EL (cell line): ENCODE measurements at places on chromosomes 6 and 20.
A peak's percentile ranks its signal among the peaks of the same experiment; 100 is the strongest.

- no peak for DNase-seq
Observed at GRCh38 chr6:88381289-88381642, 215.1 kb upstream of the CNR1 start.

GRCh38 chr6:141401851-141402250 is 730.9 kb upstream of the GJE1 start:
- DNase-seq: no peak

GRCh38 chr6:36745836-36746235 is 48.2 kb downstream of the RAB44 start:
- DNase-seq: no peak

- peak; percentile 38 for DNase-seq
Observed at GRCh38 chr6:117976030-117976651, 69.1 kb downstream of the SLC35F1 start.

DNA sequence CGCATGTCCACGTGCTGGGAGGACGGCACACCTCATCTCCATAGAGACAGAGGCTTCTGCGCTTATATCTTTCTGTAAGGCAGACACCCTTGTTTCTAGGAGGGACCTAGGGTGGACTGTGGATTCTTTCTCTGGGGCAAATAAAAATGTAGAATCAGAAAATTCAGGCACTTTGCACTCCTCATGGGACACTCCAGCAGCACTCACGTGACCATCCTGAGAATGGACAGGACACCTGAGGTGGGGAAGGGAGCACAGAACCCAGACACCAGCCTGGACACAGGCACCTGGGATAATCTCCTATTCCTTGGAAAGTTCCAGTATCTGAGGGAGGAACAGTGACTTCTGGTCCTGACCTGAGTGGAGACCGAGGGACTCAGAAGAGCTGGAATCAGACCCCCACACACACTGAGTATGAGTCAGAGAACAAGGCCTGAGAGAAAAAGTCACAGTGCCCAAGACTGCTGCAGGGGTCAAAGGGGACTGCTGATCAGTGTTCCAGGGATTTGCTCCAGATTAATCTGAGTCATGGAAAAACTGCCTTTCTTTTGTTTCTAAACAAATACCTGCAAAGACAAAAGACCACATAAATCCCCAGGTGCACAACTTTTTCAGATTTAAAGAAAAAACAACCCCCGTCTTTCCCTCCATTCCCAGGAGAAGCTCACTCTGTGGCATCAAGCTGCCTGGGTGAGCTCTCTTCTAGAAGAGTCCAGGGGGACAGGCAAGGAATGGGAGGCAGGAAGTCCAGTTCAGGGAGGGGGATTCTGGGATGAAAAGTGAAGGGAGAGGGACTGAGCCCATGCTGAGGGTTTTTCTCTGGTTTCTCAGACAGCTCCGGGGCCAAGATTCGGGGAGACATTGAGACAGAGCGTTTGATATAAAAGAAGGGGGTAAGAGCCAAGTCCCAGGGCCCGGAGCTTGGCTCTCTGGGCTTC is 35.6 kb upstream of the MICB start:
- peak; percentile 64 for DNase-seq

GRCh38 chr6:142357879-142358278 is 56.1 kb downstream of the ADGRG6 start:
- peak; percentile 42 for DNase-seq

DNA sequence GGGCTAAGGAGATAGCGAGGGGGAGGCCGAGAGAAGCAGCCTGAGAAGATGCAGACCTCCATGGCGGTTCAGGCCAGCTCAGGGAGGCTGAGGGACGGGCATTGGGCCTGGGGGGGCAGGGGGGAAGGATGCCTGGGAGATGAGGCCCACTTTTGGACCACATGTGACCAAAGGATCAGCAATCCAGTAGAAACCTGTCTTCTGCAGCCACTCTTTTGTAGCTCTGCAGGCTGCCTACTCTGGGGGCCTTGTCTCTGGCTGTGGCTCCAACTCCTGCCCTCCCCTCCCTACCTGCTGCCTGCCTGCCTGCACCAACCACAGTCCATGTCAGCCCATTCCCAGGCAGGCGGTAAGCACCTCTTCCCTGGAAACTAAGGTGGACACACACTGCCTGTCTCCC is 106.8 kb upstream of the MLN start:
- no peak for DNase-seq

GRCh38 chr6:15553031-15553430 is 109.8 kb downstream of the DTNBP1 start:
- no peak for DNase-seq

GRCh38 chr6:5728351-5729079 is 278.2 kb downstream of the NRN1 start:
- DNase-seq: no peak

GRCh38 chr20:61157301-61157700 is 94.8 kb upstream of the CDH4 start:
- DNase-seq: no peak

GRCh38 chr6:12270551-12271230 is 19.5 kb upstream of the EDN1 start:
- no peak for DNase-seq

DNA sequence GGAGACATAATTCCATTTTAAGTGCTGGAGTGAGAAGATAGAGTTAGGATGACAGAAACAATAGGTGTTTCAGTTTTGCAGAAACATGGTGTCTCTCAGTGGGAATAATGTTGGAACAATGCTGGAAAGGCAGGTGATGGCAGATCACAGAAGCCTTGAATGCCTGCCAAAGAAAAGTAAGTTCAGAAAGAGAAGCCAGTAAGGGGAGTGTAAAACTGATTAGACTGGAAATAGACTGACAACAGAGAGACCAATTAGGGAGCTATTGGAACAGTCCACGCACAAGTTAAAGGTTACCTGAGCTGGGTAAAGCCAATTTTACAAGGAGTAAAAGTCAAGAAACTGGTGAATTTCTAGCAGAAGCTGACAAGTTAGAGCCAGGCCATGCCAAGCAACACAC is 142.9 kb downstream of the TFAP2A start:
- DNase-seq: no peak

- no peak for DNase-seq
Observed at GRCh38 chr6:135310291-135310690, 129.2 kb downstream of the MYB start.

- DNase-seq: no peak
Observed at GRCh38 chr6:115668211-115668610, 392.5 kb downstream of the FRK start.

- no peak for DNase-seq
Observed at GRCh38 chr6:161279677-161280415, 6.0 kb upstream of the AGPAT4 start.

GRCh38 chr20:20897922-20898321 is 185.5 kb upstream of the RALGAPA2 start:
- DNase-seq: no peak

- DNase-seq: no peak
Observed at GRCh38 chr20:34970846-34971560, 15.3 kb downstream of the MYH7B start.

GRCh38 chr20:14915356-14915755 is 577.9 kb upstream of the FLRT3 start:
- no peak for DNase-seq

GRCh38 chr6:72283571-72283970 is 338.3 kb upstream of the KCNQ5 start:
- no peak for DNase-seq

GRCh38 chr20:37543828-37544227 is 16.2 kb upstream of the BLCAP start:
- DNase-seq: peak; percentile 56

GRCh38 chr6:159941286-159942113 is 27.4 kb upstream of the IGF2R start:
- peak; percentile 64 for DNase-seq

DNA sequence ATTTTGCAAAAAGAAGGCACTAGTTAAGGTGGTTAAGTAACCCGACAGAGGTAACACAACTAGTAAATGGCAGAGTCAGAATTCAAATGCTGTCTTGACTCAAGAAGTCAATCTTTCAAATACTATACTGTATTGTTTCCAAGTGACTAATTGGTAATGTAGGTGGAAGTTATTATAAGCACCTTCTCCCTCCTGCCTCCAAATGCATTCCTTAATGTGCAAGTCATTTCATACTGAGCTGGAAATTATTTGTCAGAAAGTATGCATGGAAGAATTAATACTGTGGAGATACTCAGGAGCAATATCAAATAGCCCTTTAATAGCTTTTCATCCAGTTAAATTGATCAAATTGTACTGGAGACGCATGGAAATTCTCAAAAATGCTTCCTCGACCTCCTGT is 579.1 kb downstream of the DOK5 start:
- DNase-seq: no peak

DNA sequence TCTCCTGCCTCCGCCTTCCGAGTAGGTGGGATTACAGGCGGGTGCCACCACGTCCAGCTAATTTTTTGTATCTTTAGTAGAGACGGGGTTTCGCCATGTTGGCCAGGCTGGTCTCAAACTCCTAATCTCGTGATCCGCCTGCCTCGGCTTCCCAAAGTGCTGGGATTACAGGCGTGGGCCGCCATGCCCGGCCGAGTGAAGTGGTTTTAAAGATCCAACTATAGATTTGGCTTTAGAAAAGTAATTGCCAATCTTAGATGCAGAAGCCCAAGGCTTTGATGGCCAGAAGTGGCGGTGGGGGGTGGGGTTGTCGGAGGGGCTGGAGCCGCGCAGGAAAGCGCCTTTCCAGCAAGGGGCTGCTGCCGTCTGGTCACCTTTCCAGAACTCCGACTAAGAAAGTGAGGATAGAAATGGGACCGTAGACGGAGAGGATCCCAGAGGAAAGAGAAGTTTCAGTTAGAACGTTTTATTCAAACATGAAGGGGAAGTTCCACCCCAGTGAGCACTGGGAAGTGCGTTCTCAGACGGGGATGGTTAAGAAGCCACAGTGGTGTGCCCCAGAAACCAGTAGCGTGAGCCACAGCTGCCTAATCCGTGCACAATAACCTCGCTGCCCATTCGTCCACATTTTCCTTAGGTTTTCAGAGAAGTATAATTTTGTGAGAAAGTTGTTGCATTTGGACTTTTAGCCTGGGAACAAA is 69.7 kb downstream of the DLL1 start:
- no peak for DNase-seq

GRCh38 chr6:29834564-29835436 is 7.2 kb downstream of the HLA-G start:
- peak; percentile 20 for DNase-seq

DNA sequence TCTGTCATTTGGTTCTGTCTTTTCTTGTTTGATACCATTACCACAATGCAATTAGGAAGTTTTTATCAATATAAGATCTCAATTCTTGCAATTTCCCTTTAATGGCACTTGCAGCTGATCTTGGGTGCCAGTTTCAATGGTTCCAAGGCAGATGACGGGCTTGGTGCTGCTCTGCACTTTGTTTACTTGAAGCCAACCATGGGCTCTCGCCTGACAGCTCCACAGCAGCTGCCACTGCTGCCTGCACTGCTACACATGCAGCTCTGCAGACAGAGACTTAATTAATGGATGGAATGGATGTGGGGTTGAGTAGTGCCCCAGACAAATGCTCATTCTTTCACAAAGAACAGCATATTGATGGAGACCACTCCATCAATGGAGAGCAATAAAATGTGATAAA is 1024.3 kb upstream of the EPHA7 start:
- DNase-seq: no peak

GRCh38 chr20:9160757-9161156 is 91.9 kb downstream of the PLCB4 start:
- DNase-seq: no peak

DNA sequence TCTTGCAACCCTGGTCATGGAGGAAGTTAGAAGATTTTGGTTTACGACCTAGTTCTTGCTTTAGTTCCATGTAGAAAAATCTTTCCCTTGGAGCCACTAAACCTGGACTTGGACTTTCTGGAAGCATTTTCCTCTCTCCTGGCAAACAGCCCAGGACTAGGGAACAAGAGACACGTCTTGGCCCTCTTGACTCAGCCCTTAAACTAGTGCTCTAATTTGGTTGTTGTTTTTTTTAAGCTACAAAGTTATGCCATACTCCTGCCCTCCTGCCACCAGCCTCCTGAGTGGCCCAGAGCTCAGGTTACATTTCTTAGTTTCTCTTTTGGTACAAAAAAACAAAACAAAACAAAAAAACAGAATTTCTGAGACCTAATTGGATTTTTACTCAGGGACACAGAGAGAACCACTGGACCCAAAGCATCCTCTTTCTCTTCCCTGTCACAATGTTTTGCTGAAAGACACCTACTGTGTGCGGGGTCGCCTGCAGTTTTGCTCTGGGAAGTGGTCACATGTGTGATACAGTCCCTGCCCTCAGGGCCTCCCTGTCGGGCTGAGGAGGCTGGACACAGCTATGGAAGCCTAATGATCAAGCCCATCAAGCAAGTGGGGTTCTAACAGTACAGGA is 32.3 kb upstream of the SCUBE3 start:
- DNase-seq: peak; percentile 80

DNA sequence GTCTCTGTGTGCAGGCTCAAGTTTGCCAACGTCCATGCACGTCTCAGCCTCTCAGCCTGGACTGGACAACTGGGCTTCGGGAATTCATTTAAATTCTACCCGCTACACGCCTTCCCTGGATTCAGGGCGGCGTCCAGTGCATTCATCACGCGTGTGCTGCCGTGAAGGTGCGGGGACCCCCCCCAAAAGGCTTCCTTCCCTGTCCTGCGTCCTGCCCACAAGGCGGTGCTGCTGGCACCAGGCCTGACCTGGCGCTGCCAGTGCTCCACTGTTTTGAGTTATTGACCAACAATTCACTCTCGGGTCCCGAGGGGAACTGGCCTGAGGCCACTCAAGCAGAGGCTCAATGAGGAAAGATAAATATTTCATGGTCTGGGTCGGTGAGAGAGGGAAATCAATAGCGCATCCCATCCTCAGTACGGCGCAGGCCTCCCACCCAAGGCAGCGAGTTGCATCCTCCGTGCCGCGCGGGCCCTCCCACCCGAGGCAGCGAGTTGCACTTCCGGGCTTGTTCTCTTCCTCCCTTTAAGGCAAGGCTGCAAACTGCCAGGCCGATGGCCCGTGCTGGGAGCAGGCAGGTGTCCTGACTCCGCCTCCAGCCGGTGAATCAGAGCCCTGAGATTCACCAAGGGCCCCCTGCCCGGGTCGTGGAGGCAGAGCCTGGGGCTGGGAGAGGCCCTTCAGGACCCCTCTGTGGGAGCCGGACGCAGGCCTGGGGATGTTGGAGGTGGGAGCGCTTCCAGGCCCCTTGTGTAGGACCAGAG is 22.8 kb upstream of the BHLHE23 start:
- DNase-seq: no peak

- no peak for DNase-seq
Observed at GRCh38 chr6:31379850-31380249, 22.9 kb upstream of the HLA-B start.

- no peak for DNase-seq
Observed at GRCh38 chr6:52305948-52306767, 21.6 kb upstream of the MCM3 start.

GRCh38 chr20:3352202-3352601 is 55.3 kb downstream of the DNAAF9 start:
- DNase-seq: no peak

- DNase-seq: no peak
Observed at GRCh38 chr20:19519466-19519865, 238.6 kb upstream of the RIN2 start.

DNA sequence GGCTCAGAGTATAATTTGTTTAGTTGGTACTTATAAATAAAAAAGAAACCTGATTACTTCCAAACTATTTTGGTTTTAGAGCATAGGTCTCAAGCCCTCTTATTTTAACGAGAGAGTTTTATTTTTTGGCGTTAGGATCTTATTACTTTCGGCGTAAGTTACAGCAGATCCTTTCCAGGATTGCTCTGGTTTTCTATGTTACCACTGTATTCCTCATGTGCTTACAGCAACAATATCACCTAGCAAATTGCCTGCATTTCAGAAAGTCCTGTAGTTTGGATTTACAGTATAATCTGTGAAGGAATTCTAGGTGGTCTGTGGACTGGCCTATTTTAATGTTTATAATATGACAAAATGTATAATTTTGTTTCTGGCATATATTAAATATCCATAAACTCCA is 54.1 kb downstream of the TRMT11 start:
- DNase-seq: no peak

GRCh38 chr20:45823949-45824835 is 2.9 kb downstream of the TNNC2 start:
- DNase-seq: peak; percentile 33
